Activated CD4-positive, alpha-beta T cell treated with anti-CD3 and anti-CD28 coated beads for 1 hour (primary cell): ENCODE measurements at places on chromosomes 3 and 15.

DNA sequence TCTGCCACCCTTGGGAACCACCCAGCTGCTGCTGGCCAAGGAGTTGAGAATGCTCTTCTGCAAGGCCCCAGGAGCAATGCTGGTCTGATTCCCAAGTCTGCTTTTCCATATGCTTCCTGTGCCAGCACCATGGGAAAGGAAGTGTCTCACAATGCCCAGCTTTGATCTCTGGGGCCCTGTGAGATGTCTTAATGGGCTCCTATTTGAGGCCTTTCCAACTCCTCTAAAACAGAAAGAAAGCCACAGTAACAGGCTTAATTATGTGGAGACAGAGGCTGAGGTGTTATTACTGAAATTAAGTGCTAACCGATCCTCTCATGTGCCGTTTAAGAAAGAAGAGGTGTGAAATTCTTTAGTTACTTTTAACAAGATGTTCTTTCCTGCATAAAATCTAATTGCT is 4.5 kb downstream of the EOGT start:
- DNase-seq = no peak

- no peak for DNase-seq
Observed at GRCh38 chr3:130300888-130301287, 44.6 kb upstream of the COL6A5 start.

GRCh38 chr3:172520301-172520831 is 2.9 kb downstream of the TNFSF10 start:
- DNase-seq = no peak

- no peak for DNase-seq
Observed at GRCh38 chr3:106071306-106071705, 202.5 kb upstream of the CBLB start.

GRCh38 chr15:77010312-77010686 is 15.4 kb downstream of the PSTPIP1 start:
- DNase-seq = no peak

GRCh38 chr3:32819551-32820348 is 2.0 kb downstream of the TRIM71 start:
- DNase-seq = no peak

DNA sequence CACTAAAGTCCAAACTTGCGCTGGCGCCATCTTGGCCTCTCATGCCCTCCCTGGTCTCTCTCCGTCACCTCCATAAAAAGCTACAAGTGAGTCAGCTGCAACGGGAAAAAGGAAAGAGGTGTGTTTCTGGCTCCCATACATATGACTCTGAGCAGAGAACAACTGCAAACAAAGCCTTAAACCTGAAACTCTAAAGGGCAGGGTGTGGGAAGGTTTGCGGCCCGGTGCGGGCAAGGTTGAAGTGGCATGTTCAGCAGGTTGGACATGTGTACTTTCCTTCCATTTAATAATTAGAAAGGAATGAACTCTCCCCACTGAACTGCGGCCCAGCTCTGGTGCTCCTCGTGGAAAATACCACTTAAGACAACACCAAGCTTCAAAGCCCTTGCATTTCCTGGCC is 59.0 kb upstream of the PPARG start:
- no peak for DNase-seq

DNA sequence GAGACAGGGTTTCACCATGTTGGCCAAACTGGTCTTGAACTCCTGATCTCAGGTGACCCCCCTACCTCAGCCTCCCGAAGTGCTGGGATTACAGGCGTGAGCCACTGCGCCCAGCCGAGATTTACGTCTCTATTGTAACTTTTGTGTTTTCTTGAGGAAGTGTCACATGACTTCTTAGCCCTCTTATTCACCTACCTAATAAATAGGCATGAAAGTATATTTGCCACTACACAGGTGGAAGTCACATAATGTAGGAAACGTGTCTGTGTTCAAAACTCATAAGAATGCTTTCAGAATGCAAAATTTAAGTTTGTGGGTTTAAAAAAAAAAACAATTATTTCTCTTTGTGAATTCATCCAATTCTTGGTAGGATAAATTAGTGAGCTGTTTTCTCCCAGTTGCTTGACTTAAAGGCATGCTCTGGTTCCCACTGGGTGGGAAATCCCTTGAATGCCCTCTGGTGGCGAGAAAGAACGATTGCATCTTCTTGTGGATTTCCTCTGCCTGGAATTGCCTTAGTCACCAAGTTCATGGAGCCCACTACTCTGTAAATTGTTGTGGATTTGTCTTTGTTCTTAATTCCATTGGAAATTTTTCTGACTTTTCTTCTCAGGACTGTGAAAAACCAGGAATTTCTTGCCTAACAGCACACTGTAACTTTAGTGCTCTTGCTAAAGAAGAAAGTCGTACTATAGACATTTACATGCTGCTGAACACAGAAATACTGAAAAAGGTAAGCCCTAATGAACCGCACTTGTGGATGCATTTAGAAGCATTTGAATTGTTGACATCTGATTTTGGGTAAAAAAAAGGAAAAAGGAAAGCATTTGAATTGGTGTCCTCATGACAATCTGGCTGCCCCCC is 82.2 kb upstream of the CTDSPL start:
- DNase-seq = no peak

DNA sequence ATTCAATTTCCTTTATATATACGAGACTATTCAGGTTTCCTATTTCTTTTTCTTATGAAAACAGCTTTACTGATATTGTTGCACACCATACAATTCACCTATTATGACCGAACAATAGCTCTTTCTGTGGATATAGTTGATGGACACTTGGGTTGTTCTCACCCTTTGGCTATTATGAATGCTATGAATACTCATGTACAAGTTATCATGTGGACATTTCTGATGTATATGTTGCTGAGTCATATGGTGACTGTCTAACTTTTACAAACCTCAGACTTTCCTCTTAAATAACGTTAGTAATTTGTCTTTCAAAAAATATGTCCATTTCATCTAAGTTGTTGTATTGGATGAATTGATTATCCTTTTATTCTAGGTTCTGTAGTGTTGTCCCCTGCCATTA is 15.7 kb upstream of the USF3 start:
- no peak for DNase-seq

GRCh38 chr3:191282251-191283185 is 46.7 kb upstream of the CCDC50 start:
- DNase-seq = no peak

GRCh38 chr3:53566461-53567145 is 72.2 kb downstream of the CACNA1D start:
- DNase-seq = no peak

- no peak for DNase-seq
Observed at GRCh38 chr15:57118013-57118799, 199.8 kb downstream of the TCF12 start.

DNA sequence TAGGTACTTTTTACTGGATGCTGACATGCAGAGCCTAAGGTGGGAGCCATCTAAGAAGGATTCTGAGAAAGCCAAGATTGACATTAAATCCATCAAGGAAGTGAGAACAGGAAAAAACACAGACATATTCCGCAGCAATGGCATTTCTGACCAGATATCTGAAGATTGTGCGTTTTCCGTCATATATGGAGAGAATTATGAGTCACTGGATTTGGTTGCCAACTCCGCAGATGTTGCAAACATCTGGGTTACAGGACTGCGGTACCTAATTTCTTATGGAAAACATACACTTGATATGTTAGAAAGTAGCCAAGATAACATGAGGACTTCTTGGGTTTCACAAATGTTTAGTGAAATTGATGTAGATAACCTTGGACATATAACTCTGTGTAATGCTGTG is 125.1 kb downstream of the PLCL2 start:
- DNase-seq = no peak

- no peak for DNase-seq
Observed at GRCh38 chr3:37642670-37643598, 218.7 kb upstream of the CTDSPL start.

DNA sequence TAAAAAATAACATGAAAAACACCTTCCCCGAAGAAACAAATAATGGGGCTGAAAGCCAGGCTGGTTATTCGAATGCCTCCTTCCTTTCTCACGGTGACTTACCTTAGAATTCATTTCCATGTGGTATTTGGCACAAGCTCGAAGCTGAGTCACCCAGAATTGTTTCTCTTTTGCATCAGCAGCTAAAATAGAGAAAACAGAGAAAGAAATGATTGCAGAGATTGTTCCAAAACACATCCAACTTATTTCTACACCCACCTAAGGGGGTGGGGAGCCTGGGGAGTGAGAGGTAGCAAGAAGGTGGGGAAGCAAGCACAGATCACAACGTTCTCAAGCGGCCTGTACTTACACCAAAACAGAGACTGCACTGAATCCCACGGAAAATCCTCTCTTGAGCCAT is 104.7 kb downstream of the OSBPL10 start:
- no peak for DNase-seq

DNA sequence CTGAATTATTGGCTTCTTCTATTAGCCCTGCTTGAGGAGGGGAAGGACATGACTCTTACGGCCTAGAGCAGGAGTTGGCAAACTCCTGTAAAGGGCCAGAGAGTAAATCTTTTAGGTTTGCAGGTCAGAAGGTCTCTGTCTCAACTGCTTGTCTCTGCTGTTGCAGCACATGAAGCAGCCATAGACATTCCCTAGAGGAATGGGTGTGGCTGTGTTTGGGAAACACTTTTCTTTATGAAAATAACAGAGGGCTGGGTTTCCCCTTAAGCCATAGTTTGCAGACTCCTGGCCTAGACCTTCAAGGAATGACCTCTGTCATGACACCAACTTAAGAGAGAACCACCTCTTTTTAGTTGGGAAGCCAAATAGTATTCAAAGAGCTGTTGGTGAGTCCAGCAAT is 10.3 kb downstream of the TRAK1 start:
- no peak for DNase-seq

DNA sequence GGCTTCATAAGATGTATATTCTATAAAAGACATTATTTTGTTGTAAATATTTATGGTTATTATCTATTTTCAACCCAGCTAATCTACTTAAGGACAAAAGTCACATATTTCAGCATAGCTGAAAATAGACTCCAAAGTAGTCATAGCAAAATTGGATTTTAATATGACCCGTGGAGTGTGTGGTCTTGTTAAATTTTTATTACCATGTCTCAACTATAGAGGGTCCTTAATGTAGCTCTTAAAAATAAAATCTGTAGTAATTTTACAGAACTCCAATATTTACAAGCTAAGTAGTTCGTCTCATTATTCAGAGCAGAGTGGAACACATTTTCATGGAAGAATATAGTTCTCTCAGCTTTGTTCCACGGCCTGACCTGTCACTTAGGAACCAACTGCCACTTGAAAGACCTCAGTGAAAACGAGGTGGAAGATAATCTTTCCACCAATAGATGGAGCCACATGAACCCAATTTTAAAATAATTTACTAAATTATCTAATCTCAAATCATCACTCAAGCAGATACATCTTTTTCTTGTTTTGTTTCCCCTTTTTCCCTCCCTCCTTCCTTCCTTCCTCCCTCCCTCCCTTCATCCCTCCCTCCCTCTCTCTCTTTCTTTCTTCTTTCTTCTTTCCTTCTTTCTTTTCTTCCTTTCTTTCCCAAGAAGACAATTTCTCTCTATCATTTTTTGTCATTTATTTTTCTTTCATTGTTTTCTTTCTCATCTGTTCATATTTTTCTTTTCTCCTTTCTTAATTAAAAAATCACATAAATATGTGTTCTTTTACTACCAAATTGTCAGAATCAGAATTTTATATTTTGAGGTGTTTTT is 97.2 kb downstream of the CLDN1 start:
- DNase-seq = no peak

DNA sequence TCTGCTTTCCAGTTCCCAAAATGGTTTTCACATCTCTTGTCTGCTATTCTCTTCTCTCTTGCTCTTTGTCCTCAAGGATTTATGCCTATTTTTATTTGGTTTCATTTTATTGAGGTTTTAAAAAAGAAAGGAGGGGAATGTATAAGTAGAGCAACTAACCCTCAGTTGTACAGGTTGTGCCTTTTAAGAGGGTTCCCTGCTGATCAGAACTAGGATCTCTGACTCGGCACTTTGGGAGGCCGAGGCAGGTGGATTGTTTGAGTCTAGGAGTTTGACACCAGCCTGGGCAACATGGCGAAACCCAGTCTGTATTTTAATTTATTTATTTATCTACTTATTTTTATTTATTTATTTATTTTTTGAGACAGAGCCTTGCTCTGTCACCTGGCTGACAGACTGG is 123.6 kb downstream of the ZNF609 start:
- DNase-seq = no peak

- DNase-seq = no peak
Observed at GRCh38 chr15:101498717-101499480, 9.4 kb upstream of the PCSK6 start.

- DNase-seq = no peak
Observed at GRCh38 chr15:57609805-57610529, 18.3 kb downstream of the MYZAP start.

DNA sequence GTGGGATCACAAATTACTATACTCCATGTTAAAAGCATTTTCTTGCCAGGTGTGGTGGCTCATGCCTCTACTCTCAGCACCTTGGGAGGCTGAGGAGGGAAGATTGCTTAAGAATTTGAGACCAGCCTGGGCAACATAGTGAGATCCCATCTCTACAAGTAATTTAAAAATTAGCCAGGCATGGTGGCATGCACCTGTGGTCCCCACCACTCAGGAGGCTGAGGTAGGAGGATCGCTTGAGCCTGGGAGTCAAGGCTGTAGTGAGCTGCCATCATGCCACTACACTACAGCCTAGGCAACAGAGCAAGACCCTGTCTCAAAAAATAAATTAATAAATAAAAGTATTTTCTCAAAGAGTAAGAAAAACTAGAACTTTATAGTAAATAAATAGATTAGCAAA is 22.9 kb upstream of the ABHD10 start:
- DNase-seq = no peak

- DNase-seq = no peak
Observed at GRCh38 chr3:55691141-55691540, 204.0 kb upstream of the WNT5A start.

- DNase-seq = no peak
Observed at GRCh38 chr3:152227027-152227426, 41.7 kb upstream of the MBNL1 start.

DNA sequence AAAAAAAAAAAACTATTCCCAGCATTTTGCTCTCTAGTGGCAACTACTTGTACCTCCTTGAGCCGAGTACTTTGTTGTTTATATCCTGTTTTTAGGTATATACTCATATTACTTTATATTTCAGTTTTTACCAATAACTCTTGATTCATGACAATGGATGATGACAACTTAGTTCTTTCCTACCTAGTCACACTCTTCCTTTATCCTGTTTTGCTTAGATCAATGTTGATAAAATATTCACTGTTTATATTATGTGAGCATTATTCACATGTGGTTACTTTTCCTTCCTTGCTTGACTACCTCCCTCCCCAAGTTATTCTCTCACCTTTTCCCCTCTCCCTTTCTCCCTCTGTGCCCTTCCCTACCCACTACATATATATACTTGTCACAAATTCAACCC is 53.7 kb downstream of the NKIRAS1 start:
- no peak for DNase-seq
